ENCODE measurements at places on chromosomes 2 and 18. TPM values are rescaled to one million over a fixed set of nuclear protein-coding genes. Genes with fewer than 3 reads are reported as not detected.

Gene UBE2E3
- 58.5 TPM for total RNA-seq

Gene IL1RL2
- total RNA-seq: not detected

Gene CFC1
- not detected for total RNA-seq

Gene MOB4
- 33.3 TPM for total RNA-seq

Gene CD28
- total RNA-seq: under 0.01 TPM

Gene NEB
- total RNA-seq: 1.2 TPM

Gene CAB39
- total RNA-seq: 68.3 TPM

Gene PLGLB2
- 1.5 TPM for total RNA-seq

Gene HOXD8
- total RNA-seq: 24.8 TPM

Gene CD8B
- not detected for total RNA-seq

Gene SANBR
- total RNA-seq: 14.0 TPM

Gene SERPINB10
- not detected for total RNA-seq

Gene ATL2
- 63.2 TPM for total RNA-seq

Gene HMSD
- total RNA-seq: not detected

Gene IL37
- total RNA-seq: not detected

Gene ELOA2
- total RNA-seq: not detected

Gene PID1
- under 0.01 TPM for total RNA-seq

Gene IRS1
- 0.38 TPM for total RNA-seq

Gene NCKAP1
- 195 TPM for total RNA-seq

Gene CFAP65
- total RNA-seq: not detected

Gene EGR4
- total RNA-seq: not detected

Gene LIMS1
- 596 TPM for total RNA-seq

Gene SERPINB8
- 25.8 TPM for total RNA-seq

Gene MAP4K3
- total RNA-seq: 31.0 TPM

Gene TTR
- not detected for total RNA-seq

Gene PARD6G
- 2.0 TPM for total RNA-seq

Gene CRACDL
- 11.1 TPM for total RNA-seq

Gene PRKAG3
- not detected for total RNA-seq

Gene MROH2A
- not detected for total RNA-seq

Gene TXNL1
- 58.9 TPM for total RNA-seq

Gene FN1
- total RNA-seq: 2,305 TPM

Gene IL36G
- not detected for total RNA-seq

Gene CXCR1
- not detected for total RNA-seq

Gene PLEK
- under 0.01 TPM for total RNA-seq

Gene FBXO48
- 0.48 TPM for total RNA-seq
